Stimulated activated CD4-positive, alpha-beta T cell treated with anti-CD3 and anti-CD28 coated beads, Interleukin-1b, Interleukin-23, amount 100 ng/mL, for 24 hours (primary cell): ENCODE measurements at places on chromosomes 12 and 14.

DNA sequence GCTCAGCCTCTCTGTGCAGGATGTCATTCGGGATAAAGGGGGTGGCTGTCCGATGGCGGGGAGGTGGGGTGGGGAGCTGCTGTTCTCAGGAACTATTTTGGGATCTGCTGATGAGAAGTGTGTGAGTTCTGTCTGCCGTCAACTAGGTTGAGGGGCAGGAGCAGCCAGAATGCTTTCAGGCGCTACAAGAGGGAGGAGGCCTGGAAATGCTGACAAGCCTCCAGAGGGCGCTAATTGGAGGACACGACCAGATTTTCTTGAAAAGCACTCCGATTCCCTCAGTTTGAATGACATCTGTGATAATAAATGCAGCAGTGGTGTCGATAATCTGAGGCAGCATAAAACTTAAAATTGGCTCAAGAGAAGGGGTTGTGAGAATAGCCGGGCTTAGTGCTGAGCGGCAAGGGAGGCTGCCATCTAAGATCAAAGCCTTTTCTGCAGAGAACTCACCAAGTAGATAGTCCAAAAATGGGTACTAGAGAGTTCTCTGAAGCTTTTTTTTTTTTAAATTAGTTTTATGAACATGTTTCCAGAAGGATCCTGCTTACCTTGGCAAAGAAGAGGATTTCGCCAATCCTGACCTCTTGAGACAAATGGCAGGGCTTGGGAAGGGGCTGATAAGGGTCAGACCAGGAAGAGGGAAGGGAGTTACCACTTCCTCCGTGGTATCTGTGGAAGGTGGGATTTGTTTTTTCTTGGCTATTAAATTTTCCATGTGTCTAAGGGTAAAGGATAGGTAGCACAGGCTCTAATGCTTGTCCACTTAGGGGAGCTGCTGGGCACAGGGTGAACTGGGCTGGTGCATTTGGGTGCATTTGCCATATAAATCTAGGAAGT is 94.4 kb downstream of the CRACR2A start:
- no peak for DNase-seq

- peak; percentile 36 for DNase-seq
Observed at GRCh38 chr14:71555654-71556559, 376.3 kb upstream of the RGS6 start.

DNA sequence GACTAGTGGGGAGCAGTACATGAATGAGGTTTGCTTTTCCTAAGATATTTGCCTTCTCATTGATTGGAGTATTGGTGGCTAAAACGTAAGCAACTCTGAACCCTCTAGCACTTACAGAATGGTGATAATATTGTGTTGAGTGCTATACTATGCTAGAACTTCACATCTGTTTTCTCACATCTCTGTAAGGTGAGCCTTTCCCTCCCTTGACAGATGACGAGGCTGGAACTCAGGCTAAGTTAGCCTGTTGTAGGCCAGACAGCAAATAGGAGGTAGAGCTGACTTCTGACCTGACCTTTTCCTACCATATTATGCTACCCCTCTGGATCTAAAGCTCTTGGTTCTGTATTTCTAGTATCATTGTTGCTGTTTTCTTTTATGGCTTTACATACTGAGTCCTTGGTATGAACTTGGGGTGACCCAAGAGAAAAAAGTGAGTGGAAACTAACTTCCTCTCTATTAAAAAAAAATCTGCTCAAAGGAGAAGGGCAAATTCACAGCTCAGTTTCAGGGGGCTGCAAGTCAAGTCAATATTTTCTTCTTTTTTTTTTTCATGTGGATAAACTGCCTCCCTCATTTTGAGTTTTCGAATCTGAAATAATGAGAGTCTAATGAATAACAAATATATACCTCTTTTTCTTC is 85.9 kb downstream of the CRADD start:
- DNase-seq = no peak

DNA sequence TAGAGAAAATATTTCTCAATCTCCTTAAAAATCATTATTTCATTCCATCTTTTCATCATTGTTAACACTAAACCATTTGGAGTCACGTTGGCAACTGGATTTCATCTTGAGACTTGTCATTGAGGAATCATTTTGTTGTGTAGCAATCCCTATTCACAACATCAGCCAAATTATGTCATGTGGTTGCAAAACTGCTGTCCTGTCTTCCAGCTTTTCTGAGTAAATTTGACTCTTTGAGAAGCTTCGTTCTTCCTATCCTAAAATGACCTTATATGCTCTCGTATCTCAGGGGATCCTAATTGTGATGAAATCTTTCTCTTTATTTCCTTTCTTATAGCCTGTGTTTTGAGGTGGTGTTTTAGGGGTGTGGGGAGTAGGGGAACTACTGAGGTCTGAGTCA is 30.6 kb upstream of the KICS2 start:
- no peak for DNase-seq

- DNase-seq = no peak
Observed at GRCh38 chr12:34288963-34289345, 266.7 kb downstream of the ALG10 start.

GRCh38 chr14:28220391-28220790 is 546.2 kb upstream of the FOXG1 start:
- DNase-seq = no peak

- no peak for DNase-seq
Observed at GRCh38 chr14:88181072-88181471, 142.0 kb downstream of the KCNK10 start.

DNA sequence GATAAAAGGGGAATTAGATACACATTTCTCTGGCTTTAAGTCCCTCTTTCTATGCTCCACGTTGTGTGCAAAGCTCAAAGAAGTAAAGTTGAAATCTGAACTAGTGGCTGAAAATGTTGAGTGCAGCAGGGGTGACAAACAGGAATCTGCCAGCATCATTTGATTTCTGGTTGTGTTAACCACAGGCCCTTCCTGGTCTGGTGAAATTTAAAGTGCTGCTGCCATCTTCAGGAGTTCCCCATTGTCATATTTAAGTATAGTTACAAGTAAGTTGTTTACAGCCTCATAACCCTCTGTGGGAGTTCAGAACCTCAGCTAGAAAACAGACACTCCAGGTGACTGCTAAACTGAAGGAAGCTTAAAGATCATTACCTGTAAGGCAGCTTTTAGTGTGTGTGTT is 90.9 kb upstream of the CCDC196 start:
- DNase-seq = no peak

DNA sequence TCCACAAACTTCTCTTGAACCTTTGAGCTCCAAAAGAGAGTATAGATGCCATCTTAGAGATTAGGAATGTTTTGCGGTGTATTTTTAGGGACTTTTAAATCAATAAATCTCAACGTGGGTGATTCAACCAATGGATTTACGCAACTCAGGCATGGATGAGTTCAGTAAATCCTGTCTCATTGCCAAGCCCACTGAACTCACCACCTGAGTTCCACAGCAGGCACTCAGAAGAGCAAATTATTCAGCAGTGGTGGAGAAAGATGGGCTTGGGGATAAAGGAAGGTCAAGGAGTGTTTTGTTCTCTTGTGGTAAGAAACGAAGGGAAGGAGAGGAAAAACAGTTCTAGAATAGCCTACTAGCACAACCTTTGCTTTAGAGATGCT is 68.7 kb upstream of the HMGA2 start:
- DNase-seq = no peak

GRCh38 chr14:65101631-65102440 is 481 bp downstream of the MAX start:
- DNase-seq = peak; percentile 18

DNA sequence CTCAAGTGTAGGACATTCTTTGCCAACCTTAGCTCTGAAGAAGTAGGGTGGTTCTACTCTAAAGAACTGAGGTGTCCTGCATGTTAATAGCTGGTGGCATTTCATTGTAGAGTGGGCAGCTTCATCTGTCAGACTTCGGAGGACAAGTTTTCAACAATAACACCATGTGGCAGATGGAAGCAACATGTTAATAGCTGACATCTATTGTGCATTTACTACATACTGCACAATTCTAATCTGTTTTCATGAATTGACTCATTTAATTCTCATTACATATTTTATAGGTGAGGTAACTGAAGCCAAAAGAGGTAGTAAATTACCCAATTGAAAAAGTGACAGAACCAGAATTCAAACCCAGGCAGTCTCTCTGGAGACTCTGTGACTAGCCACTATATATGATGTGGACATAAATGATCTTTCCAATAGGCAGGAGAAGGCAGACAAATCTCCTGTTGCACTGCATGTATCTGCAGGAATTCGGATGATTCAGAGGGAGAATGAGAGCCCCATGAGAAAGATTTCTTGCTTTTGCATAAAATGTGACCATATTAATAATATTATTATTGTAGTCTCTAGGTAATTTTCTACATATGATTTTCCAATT is 137.2 kb upstream of the E2F7 start:
- no peak for DNase-seq

DNA sequence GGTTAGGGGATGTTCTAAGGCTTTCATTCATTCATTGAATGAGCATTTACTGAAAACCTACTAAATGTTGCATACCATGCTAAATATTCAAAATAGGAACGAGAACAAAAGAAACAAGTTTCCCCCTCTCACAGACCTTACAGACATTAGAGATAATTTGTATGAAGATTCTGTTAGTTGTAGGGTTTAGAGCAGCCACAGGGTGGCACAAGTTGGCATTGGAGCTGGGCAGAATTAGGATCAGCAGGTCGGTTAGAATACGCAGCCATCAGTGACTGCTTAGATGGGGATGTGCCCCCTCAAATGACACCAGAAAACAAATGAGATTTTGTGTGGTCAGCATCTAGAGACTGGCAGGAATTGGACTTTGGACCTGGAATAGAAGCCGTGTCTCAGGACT is 166.3 kb upstream of the DAAM1 start:
- no peak for DNase-seq

- no peak for DNase-seq
Observed at GRCh38 chr12:111685322-111685810, 390 bp downstream of the BRAP start.

GRCh38 chr14:105349992-105350391 is 35.4 kb downstream of the PACS2 start:
- no peak for DNase-seq

- DNase-seq = no peak
Observed at GRCh38 chr14:63454863-63455622, 88.1 kb downstream of the PPP2R5E start.

GRCh38 chr14:66174453-66174891 is 311.7 kb upstream of the CCDC196 start:
- no peak for DNase-seq

GRCh38 chr12:131195796-131196195 is 242.1 kb downstream of the ADGRD1 start:
- no peak for DNase-seq

GRCh38 chr12:6872073-6873048 is 742 bp downstream of the SPSB2 start:
- peak; percentile 81 for DNase-seq

GRCh38 chr12:53054112-53054878 is 4.4 kb downstream of the TNS2 start:
- peak; percentile 87 for DNase-seq

DNA sequence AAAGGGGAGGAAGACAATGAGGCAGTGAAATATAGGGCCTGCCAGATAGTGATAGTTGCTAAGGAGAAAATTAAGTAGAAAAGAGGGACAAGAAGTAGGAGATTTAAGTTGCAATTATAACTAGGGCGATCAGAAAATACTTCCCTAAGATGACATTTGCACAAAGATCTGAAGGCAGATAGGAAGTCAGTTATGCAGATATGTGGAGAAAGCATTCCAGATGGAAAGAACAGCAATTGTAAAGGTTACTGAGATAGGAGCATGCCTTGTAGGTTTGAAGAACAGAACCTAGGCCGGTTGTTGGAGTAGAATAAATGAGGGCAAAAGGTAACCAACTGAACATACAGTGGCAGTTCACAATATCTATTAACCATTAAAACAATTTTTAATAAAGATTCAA is 21.4 kb upstream of the ACTR6 start:
- no peak for DNase-seq

DNA sequence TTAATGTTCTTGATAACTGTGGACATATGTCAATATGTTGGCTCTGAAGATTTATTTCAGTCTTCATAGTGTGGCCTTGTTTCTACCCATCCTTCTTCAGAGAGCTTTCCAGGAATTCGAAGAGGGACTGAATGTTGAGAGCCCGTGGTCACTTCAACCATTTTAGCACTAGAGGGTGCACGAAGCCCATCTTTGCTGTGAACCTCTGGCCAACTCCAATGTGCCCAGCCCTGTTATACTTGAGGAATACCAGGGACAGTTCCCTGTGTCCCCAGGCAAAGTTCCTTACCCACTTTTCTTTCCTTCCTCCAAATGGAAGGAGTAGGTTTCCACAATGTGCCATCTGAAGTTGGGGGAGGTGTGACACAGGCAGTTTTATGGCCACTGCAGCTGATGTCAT is 603.5 kb downstream of the RPL10L start:
- no peak for DNase-seq

DNA sequence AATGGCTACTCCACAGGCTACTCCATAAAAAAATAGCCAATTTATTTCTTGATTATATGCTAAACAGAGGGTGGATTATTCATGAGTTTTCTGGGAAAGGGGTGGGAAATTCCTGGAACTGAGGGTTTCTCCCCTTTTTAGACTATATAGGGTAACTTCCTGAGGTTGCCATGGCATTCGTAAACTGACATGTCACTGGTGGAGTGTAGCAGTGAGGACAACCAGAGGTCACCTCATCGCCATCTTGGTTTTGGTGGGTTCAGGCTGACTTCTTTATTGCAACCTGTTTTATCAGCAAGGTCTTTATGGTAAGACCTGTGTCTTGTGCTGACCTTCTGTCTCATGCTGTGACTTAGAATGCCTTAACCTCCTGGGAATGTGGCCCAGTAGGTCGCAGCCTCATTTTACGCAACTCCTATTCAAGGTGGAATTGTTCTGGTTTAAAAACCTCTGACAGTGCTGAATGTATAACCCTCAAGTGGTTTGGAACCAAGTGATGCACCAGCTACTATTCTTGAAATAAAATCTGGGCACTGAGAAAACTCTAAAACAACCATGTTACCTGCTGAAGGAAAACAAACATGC is 27.7 kb downstream of the C12orf56 start:
- no peak for DNase-seq

DNA sequence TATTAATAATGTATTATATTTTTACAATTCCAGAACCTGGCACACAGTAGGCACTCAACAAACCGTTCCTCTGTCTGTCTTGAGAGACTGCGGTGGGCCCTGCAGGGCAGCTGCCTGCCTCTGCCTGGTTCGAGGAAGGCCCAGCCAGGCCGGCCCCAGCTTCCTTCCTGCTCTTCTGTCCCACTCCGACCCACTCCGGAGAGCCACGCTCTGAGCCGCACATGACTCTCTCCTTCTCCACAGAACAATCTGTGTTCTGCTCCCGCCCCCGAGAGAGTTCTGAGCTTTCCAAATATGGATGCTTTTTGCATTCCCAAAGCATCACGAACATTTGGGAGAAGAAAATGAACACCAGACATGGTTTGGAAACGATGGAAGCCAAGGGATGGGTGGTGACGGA is 57.3 kb downstream of the TTC7B start:
- no peak for DNase-seq

DNA sequence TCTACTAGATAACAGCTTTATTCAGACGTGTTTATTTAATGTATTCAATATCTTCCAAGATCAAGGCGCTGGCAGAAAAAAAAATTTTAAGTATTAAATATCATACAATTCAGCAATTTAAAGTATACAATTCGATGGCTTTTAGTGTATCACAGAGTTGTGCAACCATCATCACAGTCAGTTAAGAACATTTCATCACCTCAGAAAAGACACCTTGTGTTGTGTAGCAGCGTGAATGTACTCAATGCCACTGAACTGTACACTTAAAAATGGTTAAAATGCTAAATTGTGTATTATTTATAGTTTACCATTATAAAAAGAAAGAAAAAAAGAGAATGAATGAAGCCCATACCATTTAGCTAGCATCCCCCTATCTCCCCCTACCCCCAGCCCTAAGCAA is 96.4 kb downstream of the RIN3 start:
- no peak for DNase-seq

- no peak for DNase-seq
Observed at GRCh38 chr14:22427771-22428231, 161.2 kb downstream of the DAD1 start.

- DNase-seq = no peak
Observed at GRCh38 chr12:83186419-83186818, 499.7 kb downstream of the TMTC2 start.
